ENCODE measurements at places on chromosomes 13 and 19.

GRCh38 chr19:2288818-2289713 is 7.1 kb upstream of the PEAK3 start:
- no peak for DNase-seq

DNA sequence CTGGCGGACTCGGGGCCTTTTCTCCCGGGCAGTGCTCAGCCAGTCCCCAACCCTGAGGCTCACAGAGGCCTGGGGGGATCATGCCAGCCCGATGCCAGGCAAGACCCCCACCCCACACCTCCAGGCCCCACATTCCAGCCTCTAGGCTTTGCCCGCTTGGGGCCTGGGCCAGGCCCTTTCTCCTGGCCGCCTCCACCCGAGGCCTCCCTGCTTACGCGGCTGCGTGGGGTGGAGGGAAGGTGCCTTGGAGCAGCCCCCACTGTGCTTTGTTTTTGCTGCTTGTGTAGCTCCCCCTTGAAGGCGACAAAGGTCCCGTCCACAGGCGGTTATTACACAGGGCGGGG is 38.4 kb downstream of the SMIM24 start:
- no peak for DNase-seq

- no peak for DNase-seq
Measured at GRCh38 chr13:44814161-44814560, 175.1 kb downstream of the NUFIP1 start.

- peak; percentile 25 for DNase-seq
Measured at GRCh38 chr13:114311908-114312307, 2.4 kb upstream of the CHAMP1 start.

GRCh38 chr13:87497426-87497825 is 173.7 kb upstream of the SLITRK5 start:
- no peak for DNase-seq

DNA sequence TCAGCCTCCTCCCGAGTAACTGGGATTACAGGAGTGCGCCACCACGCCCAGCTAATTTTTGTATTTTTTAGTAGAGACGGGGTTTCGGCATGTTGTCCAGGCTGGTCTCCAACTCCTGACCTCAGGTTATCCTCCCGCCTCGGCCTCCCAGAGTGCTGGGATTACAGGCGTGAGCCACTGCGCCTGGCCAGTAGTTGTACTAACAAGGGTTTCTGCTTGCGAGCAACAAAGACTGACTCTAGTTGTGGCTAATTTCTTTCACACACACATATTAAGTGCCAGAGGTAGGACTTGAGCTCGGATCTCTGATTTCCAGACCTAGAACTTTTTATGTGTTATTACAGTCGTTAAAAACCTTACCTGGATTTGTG is 635 bp upstream of the PCCA start:
- DNase-seq = no peak
